HT-29 (cell line): ENCODE measurements at places on chromosomes 12 and 14.

GRCh38 chr12:124518051-124518932 lies 49.1 kb downstream of the NCOR2 start:
- peak; percentile 99 for DNase-seq

GRCh38 chr14:95497561-95498011 lies 18.9 kb downstream of the SYNE3 start:
- no peak for DNase-seq

- DNase-seq: no peak
Observed at GRCh38 chr12:96101806-96102205, 66.4 kb upstream of the LTA4H start.

DNA sequence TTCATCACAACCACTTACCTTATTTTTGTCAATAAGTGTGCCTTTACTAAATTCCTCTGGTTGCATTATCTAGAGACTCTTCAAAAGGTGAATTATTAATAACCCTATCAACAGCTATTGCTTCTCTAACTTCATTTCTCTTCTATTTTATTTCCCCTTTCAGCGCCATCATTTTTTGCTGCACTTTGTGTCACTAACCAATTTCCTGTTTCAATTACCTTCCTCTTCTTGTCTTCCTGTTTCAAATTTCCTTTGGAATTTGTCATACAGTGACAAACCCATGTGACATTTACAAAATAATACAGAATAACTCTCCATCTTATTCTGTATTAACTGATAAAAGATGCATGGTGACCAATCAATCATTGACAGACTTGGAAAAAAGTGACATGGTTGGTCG lies 12.2 kb upstream of the CLEC2A start:
- no peak for DNase-seq

GRCh38 chr12:105748806-105749600 lies 389.8 kb downstream of the NUAK1 start:
- DNase-seq: no peak

GRCh38 chr12:93805736-93806141 lies 128.6 kb downstream of the CRADD start:
- DNase-seq: no peak

- DNase-seq: no peak
Observed at GRCh38 chr12:103855896-103856657, 15.0 kb upstream of the NT5DC3 start.

DNA sequence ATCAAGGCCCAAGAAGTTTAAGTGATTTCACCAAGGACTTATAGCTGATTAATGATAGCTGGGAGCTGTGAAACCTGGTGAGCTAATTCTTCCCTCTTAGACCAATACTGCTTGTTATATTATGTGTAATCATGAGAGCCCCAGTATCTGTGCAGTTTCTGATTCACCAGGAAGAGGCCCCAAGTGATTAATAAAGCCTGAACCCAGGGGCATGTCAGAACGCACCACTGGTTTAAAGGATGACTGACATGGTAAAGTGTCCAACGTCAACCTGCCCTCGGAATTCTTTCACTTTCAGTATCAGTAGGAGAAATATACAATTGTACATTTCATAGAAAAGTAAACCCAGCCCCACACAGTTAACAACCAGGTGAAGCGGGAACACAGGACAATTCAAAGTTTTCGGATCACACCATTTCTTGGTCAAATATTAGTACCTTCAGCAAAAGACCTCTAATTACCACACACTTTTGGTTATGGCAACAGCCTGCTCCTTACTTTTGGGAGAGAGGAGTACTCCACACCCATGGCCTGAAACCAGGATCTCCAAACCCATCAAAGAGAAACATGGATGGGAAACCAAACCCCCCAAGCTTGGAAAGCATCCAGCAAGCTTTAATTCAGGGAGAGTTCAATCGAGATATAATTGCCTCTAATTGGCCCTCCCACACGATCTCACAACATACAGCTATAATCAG lies 28.5 kb downstream of the TMCC3 start:
- DNase-seq: peak; percentile 33

- DNase-seq: no peak
Observed at GRCh38 chr12:89622115-89622514, 86.5 kb downstream of the ATP2B1 start.

DNA sequence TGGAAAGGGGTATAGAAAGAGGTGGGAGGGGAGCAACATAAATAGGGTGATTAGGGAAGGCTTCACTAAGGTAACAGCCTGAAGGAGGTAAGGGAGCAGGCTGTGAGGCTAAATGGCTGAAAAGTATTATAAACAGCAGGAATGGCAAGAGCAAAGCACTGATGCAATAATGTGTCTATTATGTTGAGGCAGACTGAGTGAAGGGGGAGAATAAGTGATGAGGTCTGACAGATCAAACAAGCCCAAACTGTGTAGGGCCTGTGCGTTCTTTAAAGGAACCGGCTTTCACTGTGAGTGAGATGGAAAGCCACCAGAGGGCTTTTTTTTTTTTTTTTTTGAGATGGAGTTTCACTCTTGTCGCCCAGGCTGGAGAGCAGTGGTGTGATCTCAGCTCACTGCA lies 6.7 kb upstream of the VCPKMT start:
- DNase-seq: no peak

DNA sequence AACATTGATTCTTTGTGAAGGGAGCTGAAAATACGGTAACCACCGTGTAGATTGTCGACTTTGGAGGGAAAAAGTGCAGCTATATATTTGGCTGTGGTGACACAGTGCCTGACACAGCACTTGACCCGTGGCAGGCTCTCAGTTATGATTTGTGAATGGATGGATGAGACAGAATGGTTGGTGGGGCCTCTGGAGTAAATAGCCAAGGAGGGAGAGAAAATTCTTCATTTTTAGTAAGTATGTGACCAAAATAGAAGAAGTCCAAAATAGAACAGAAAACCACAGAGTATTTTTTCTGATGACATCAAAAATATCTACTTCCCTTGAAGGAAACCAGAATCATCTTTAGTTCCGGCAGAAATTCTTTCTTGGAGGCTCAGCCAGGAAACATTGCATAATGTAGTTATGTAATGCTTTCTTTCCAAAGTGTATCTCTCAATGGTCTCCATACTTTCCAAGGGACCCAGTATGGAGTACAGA lies 82.0 kb upstream of the WSCD2 start:
- no peak for DNase-seq

DNA sequence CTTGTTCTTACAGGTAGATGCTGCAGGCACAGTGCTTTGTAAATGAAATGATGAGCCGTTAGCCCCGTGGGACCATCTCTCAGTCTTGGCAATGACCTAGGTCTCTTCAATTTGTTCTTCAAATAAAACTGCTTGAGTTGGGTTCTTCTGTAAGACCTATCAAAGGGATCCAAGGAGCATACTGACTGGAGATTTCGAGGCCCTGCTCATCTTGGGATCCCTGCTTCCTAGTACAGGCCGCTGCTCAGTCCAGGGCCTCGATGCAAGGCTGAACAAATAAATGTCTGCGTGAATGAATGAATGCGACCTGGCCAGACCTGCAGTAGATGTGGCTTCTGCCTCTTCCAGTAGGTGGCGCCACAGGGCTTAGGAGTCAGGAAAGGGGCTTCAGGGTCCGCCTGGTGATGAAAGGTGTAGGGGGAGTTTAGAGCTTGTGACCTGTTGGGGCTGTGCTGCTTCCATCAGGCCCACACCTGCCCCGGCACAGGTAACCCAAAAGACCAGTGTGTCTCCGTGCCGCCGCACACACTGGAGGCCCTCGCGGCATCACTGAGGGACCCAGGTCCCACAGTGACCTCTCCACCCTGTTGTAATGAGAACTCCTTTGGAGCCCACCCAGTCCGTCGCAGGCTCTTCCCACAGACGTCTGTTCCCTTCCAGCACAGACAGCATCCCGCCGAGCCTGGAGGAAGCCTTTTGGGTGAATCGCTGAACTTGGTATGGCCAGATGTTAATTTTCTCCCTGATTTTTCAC lies 4.4 kb downstream of the CACNA1C start:
- peak; percentile 56 for DNase-seq

DNA sequence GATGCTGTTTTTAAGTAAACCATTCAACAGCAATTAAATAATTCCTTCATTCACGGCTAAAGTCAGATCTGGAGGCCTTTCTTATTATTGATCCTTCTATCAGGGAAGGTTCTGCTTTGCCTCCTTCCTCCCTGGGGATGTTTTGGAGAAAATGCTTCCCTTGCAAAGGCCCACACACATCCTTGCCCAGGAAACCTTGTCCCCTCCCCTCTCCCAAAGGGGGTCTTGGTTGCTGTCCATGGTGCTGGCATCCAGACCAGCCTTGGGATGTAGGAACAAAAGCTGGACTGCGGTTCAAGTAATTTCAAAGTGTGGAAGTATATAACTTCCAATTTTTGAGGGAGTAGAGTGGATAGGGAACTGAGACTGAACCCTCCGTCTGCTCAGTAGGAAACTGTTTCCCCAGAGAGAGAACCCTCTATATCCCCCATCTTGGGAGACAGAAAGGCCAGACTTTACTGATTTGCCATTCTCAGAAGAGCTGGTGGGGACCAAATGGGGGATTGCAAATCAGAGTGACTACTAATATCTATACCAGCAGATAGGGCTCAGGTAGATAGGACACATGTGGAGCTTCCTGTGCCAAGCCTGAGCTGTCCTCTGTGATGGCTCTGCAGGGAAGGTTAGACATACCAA lies 5.6 kb downstream of the MARCHF9 start:
- DNase-seq: no peak
